ENCODE measurements at places on chromosomes 12 and 14.

- peak; percentile 98 for DNase-seq
These were observed at the start of gene STX2 for GRCh38 chr12:130838951-130839769. STX2 (minus strand) TSS chr12:130839250; CDS start chr12:130839099, 151 bp downstream.

DNA sequence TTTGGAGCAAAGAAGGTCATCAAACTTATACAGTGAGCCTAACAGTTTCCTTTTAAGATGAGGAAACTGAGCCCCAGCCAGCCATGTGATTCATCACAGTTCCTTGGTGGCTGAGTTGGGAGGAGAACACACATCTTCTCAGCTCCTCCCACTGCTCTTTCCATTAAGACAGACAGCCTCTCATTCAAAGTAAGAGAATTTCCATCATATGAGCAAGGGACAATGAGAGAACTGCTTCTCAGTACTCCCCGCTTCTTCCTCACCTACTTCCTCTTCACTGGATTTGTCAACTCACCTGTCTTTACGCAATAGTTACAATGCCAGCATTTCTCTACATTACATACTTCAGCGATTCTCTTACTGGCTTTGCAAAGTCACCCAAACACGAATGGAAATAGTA lies 2.2 kb downstream of the IFNG start:
- no peak for DNase-seq

GRCh38 chr12:6768990-6769389 lies 2.8 kb downstream of the PTMS start:
- DNase-seq = no peak

- DNase-seq = no peak
These were observed 73.2 kb downstream of the ANO4 start for GRCh38 chr12:100867639-100868393.

- no peak for DNase-seq
These were observed 140.9 kb downstream of the NTS start for GRCh38 chr12:86015026-86015425.

DNA sequence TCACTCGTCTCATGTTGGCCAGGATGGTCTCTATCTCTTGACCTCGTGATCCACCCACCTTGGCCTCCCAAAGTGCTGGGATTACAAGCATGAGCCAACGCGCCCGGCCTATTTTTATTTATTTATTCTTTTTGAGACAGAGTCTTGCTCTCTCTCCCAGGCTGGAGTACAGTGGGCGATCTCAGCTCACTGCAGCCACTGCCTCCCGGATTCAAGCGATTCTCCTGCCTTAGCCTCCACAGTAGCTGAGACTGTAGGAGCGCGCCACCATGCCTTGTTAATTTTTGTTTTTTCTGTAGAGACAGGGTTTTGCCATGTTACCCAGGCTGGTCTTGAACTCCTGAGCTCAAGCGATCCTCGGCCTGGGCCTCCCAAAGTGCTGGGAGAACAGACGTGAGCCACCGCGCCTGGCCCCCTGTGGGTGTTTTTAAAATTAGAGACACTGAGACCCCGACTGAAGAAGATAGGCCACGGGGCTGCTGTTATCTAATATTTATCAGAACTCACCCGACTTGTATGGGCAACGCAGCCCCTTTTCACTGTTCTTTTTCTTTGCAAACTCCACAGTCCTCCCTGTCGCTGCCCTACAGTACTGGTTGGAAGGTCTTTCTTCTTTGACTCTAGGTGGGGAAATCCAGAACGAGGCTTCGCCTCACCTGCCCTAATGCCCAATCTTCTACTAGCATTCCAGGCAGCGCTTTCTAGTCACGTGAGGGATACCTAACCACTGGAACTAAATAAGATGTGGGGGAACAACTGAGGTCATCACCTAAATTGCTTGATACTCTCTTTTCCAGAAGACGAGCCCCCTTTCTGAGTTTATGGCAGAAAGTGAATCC lies 1.4 kb upstream of the GABARAPL1 start:
- DNase-seq = no peak

DNA sequence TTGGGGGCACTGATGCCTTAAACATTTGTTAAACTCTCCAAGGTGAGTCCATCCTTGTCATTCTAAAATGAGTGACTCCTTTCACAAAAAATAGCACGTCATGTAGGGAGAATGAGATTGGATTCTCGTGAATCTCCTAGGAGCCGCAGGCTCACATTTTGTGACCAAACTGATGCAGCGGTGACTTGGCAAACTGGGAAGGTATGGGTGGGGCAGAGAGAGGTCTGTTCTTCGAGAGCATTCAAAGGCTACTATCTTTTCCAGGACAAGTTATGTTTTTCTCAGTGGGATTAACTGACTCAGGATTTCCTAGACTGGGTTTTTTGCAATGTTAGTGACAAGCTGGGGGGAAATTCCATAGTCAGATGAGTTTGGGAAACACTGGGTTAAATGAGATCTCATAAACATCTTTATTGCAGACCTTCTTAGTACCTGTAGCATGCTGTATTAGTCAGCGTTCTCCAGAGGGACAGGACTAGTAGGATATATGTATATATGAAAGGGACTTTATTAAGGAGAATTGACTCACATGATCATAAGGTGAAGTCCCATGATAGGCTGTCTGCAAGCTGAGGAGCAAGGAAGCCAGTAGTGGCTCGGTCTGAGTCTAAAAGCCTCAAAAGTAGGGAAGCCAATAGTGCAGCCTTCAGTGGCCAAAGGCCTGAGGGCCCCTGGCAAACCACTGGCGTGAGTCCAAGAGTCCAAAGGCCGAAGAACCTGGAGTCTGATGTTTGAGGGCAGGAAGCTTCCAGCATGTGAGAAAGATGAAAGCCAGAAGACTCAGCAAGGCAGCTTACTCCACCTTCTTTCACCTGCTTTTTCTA lies 61.0 kb downstream of the FOXN4 start:
- DNase-seq = no peak

DNA sequence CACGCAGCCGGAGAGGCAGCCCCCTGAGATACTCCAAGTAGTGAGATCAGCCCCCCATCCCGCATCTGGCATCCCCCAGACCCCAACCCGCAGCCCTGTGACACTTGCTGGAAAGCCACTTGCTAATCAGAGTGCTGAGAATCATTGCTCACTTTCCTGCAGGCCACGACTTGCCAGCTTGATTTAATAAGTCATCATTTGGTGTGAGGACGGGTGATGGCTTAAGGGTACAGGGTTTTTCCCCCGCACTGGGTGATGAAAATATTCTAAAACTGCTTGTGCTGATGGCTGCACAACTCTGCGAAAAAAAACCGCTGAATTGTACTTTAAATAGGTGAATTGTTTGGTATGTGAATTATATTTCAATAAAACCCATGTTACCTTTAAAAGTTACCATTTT lies 171.2 kb downstream of the FOXN3 start:
- DNase-seq = no peak

GRCh38 chr12:44217146-44217883 lies 381.4 kb downstream of the TMEM117 start:
- DNase-seq = no peak

- no peak for DNase-seq
These were observed 81.2 kb upstream of the ATP2B1 start for GRCh38 chr12:89789862-89790261.

- no peak for DNase-seq
These were observed 661.1 kb downstream of the VRK1 start for GRCh38 chr14:97458255-97458654.

- DNase-seq = peak; percentile 68
These were observed 4.4 kb downstream of the CACNA1C start for GRCh38 chr12:2057041-2057794.

GRCh38 chr12:57889500-57889989 lies 43.0 kb upstream of the CTDSP2 start:
- DNase-seq = no peak

- DNase-seq = no peak
These were observed 169.0 kb upstream of the ATP2B1 start for GRCh38 chr12:89877671-89878070.

- no peak for DNase-seq
These were observed 103.0 kb downstream of the CRADD start for GRCh38 chr12:93780101-93780641.

- peak; percentile 42 for DNase-seq
These were observed 35.5 kb upstream of the STON2 start for GRCh38 chr14:81435391-81436295.

GRCh38 chr12:88793096-88793495 lies 212.8 kb upstream of the KITLG start:
- no peak for DNase-seq

Measured in HEK293T (cell line).